ENCODE measurements at places on chromosomes 5 and 9.

- no peak for DNase-seq
Observed at GRCh38 chr5:139666551-139666950, 18.4 kb downstream of the CXXC5 start.

DNA sequence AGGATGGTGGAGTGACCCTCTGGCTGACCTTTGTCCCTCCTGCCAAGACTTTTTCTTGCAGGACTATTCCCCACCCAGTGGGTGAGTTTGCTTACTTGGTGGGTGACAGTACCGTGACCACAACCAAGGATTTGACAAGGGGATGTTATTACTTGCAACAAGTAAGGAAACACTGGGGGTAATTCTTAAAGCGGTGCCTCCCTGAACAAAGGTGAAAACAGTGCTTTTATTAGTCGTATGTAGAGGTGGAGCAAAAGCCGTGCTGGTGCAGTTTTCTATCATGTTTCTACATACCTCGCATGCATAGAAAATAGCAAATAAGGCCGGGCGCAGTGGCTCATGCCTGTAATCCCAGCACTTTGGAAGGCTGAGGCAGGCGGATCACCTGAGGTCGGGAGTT is 41.0 kb upstream of the KDM4C start:
- DNase-seq, result no peak

DNA sequence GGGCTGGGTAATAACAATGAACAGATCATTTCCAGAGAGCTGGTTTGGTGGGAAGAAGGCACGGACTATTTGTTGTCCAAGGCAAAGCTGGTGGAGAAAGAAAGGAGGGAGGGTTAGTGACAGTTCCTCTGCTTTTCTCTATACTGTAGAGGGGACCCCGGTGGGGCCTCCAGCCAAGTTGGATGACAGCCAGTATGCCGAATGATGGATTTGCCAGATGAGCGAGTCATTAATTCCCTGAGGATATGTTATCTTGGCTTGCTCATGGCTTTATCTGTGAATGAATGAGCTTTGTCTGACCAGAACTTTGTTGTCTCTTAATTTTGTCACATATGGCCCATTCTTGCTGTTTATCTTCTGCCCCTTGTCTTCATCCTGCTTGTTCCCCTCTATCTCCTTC is 158.6 kb upstream of the GLRA1 start:
- DNase-seq, result no peak

GRCh38 chr5:132867046-132867451 is 607 bp downstream of the UQCRQ start:
- no peak for DNase-seq

DNA sequence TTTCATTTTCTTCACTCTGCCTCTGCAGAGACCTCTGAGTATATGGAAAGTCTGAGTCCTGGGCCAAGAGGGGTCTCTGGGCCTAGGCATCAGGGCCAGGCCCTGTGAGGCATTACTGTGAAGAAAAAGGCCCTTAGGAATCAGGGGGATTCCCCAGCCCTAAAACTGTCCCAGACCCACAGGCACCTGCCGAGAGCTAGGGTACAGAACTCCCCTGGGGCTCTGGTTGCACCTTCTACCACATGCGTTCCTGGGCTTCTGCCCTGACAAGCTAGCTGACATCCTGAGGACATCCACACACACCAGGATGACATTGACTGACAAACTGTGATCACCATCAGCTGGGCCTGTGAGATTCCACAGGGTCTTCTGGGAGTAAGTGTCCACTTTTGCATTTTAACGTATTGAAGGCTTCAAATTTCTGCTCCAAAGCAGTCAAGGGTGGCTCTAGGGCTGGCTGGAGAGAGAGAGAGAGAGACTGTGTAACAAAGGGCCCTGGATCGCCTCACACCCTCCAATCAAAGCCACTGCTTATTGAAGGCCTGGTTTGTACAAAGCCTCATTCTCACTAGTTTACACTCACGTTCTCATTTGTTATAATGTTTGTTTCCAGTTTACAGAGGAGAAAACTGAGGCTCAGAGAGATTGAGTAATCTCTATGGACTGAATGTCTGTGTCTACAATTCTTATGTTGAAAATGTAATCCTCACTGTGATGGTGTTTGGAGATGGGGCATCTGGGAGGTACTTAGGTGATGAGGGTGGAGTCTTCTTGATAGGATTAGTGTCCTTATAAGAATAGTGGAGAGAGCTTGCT is 45.1 kb downstream of the TGFBI start:
- DNase-seq, result no peak

DNA sequence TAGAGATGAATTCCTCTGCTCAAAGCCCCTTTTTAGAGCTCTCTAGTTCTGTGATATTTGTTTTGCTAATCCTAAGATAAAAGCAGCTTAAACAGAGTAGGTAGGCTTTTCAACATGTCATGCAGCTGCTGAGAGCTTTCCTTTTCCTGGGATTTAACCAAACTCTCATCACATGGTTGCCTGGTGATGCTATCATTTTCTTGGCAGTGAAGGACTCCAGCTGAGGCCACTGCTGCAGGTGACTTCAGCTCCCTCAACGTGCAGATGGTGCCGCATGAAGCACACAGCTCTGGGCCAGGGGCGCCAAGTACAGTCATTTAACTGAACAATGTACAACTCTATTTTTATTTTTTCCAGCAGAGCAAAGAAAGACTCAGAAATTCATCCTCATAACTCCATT is 42.2 kb downstream of the SECISBP2 start:
- no peak for DNase-seq

- DNase-seq, result no peak
Observed at GRCh38 chr9:29044959-29045358, 1471.7 kb upstream of the C9orf72 start.

- no peak for DNase-seq
Observed at GRCh38 chr5:58938563-58939424, 355.9 kb downstream of the RAB3C start.

DNA sequence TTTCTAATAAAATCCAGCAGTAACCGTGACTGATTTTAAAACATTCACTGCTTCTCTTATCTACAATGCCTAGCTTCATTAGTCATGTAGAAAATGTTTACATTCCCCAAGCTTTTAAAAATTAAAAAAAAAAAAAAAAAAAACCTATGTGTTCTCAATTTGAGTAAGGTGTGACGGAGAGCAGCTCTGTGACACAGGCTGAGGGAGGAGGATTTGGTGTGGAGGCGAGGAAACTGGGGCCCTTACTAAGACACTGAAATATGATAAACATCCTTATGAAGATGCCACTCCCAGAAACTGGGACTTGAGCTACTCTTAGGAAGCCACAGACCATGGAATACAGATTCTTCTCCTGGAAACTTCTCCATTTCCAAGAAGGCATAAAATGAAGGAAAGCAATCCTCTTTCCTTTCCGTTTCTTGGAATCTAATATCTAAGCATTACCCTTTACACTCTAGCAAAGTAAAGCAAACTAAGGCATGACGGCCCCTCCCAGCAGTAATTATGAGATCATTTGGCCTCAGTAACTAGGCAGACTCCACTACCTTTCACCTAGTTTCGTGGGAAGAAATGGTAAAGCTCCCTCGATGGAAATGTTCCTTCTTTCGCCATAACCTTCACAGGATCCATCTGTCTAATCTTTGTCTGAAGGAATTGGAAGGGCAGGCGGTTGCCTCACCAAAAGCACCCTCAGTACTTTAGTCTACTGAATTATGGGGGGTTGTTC is 23.5 kb downstream of the GRAMD2B start:
- DNase-seq, result peak; percentile 66

DNA sequence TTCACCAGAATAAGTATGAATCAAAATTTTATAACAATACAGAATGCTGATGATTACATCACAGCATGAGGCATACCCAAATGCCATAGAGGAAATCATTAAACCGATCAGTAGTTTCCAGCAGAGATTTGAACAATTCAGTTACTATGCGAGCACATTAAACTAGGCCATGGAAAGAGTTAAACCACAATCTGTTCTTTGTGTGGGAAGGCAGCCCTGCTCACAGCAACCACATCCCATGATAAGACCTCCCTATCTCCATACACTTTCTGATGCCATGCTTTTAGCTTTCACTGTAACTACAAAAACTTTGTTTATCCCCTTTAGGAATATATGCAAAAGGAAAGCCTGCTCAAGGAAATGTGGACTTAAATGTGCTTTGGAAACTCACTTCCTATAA is 4.5 kb downstream of the NFIB start:
- DNase-seq, result no peak

GRCh38 chr9:96121136-96121535 is 180.8 kb downstream of the HSD17B3 start:
- DNase-seq, result no peak

DNA sequence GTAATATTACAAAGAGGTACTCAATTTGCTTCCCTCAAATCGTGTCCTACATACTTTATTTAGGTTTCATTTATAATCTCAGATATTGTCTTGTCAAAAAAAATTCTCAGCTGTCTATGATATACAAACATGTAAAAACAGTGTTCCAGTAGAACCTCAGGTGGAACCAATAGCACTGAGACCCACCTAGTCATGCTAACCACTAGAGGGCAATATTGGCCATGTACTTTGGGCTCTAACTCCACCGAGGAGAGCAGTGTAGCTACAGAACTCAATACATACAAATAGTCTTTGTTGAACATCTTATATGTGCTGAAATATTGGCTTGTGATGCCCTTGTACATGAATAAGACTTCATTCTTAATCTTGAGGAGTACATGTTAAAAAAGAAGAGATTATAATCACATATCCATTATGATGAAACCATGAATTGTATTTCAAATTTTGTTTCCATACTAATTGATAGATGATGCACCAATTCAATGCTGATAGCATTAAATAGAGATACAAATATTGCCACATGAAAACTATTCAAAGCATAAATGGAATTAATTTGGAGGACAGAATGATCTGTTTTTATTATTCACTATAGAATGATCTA is 71.2 kb upstream of the CNTLN start:
- DNase-seq, result peak; percentile 73

DNA sequence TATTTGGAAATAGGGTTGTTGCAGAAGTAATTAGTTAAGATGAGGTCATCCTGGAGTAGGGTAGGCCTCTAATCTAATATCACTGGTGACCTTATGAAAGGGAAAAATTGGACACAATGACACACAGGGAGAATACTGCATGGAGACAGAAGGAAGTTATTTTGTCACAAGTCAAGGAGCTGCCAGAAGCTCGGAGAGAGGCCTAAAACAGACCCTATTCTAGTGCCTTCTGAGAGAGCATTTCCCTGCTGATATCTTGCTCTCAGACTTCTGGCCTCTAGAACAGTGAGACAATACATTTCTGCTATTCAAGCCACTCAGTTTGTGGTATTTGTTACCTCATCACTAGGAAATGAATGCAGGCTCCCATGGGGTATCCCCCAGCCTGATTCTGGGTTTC is 332.9 kb downstream of the CSNK1G3 start:
- DNase-seq, result no peak

DNA sequence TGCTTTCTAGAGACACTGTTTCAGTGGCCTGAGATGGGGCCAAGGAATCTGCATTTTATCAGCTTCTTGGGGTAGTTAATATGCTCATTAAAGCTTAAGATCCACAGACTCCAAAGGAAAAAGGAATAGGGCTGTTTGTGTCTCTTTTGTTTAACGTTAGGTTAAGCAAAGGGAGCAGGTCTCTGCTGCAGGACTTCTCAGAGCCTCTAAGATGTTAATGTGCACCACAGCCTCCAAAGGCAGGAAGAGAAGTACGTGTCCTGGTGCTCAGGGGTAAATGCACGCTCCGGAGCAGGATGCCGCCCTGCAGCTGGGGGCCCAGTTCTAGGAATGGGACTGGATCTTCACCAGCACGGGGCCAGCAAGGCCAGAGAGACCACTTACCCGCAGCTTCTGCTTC is 19.6 kb downstream of the SPARC start:
- no peak for DNase-seq

DNA sequence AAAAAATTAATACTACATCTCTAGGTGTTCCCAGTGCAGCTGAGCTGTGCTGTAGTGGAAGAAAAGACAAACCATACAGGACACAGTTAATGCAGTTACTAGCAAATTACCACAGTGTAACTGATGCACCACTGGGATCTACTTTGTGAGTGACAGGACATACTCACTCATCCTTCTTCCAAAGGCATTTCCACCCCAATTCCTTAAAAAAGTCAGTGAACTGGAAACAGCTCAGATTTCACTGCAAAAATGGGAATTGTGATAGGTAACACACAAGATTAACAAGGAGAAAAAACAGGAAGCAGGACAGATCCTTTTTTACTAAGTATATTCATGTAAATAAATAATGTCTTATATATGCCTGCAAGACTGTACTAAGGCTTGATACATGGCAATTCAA is 109.6 kb downstream of the DMAC1 start:
- DNase-seq, result no peak

DNA sequence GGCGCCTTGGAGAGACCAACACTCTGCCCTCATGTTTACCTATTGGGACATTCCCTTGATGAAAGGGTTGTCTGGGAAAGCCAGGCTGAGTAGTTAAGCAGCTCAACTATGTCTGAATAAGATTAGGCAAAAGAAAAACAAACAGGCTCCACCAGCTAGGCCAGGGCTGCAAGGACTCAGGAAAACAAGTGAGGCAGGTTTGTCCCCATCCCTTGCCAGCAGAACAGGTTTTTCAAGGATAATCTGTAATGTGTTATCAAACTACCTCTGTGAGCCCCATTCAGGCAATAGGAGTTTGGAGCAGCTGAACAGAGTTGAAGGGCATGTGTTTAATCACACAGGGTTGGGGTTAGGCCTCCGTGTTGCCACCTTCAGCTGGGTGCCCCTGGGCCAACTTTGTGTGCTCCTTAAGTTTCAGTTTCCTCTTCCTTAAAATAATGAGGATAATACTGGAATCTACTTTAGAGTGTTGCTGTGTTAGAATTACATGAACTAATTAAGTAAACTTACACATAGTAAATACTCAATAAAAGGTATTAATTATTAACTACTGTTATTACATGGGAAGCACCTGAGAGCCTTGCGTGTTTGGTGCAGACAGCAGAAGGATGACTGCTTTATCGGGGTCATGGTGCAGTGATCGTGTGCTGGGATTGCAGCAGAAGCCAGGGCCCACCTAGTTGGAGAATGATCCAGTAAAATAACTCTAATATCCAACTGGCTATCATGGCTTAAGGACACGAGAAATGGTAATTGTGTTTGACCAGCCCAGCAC is 72.1 kb upstream of the ATP10B start:
- peak; percentile 81 for DNase-seq

DNA sequence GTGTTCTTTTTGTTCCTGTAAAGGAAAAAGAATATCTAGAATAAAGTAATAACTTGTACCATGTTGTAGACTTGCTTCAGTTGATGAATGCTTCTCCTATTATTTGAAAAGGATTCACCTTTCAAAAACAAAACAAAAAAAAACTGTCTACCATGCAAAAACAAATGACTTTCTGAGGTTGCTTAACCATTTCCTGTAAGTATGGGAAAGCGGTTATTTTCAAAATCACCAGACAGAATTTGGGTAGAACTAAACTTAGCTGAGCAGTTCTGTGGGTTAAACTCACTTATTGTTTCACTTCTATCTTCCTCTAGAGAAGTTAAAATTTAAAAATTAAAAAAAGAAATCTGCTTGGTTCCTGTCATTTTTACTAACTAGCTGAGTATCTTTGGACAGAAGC is 25.2 kb downstream of the LNPEP start:
- no peak for DNase-seq

GRCh38 chr9:98178874-98179850 is 13.3 kb downstream of the CORO2A start:
- no peak for DNase-seq

All from hepatocyte (in vitro differentiated cells).